Stimulated activated naive CD8-positive, alpha-beta T cell treated with anti-CD3 and anti-CD28 coated beads, Interleukin-15, amount 100 ng/mL, for 72 hours (primary cell): ENCODE measurements at places on chromosomes 7 and 10.
A peak's percentile ranks its signal among the peaks of the same experiment; 100 is the strongest.

DNA sequence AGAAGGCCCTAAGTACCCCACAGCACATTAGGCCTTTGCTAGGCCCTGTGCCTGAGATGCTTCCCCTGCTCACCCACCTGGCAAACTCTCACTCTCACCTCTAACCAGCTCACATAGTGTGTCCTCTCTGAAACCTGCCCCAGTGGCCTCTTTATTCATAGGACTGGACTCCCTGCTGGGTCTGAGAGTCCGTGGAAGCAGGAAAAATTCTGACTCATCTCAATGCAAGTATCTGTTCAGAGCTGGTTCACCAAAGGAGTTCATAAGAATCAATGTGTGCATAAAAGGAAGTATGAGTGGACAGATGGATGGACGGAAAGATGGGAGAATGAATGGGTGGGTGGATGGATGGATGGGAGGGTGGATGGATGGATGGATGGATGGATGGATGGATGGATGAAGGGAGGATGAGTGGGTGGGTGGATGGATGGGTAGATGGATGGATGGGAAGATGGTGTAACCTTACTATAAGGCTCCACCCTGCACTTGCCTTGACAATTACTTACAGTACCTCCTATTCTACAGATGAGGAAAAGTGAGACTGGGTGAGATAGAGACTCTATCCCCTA lies 111.2 kb upstream of the ZMIZ1 start:
- no peak for DNase-seq

GRCh38 chr7:46775776-46776175 lies 806.1 kb downstream of the TNS3 start:
- no peak for DNase-seq

GRCh38 chr7:74362266-74362665 lies 73.1 kb downstream of the CLIP2 start:
- no peak for DNase-seq

DNA sequence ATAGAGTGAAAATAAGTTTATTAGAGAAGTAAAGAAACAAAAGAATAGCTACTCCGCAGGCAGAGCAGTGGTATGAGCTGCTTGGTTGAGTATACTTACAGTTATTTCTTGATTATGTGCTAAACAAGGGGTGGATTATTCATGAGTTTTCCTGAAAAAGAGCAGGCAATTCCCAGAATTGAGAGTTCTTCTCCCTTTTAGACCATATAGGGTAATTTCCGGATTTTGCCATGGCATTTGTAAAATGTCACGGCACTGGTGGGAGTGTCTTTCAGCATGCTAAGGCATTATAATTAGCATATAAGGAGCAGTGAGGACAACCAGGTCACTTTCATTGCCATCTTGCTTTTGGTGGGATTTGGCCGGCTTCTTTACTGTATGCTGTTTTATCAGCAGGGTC lies 25.7 kb upstream of the GALNT17 start:
- no peak for DNase-seq

GRCh38 chr10:804191-804781 lies 114.8 kb upstream of the DIP2C start:
- no peak for DNase-seq

DNA sequence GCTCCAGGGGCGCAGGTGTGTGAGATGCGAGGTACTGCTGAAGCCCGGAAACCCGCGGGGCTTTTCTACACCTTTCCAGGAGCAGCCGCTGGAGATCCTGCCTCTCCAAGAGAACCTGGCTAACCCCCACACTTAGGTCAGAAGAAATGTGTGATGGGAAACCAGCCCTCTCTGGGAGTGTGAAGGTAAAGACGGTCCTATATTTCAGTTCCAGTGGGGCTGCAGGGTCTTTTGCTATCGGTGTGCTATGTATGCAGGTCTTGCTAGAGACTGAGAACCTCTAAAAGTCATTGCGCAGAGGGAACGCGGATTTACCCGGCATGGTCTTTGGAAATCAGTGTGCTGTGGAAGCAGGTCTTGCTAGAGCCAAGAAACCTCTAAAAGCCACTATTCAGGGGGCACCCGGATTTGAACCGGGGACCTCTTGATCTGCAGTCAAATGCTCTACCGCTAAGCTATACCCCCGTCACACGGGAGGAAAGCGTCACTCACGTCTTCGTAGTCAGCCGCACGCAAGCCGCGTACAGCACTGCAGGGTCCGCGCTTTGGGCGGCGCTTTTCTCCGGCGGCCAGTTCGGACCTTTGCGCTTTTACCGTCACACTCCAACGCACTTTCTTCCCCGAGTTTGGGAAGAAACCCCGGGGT lies 46.0 kb downstream of the ZNF777 start:
- DNase-seq = peak; percentile 68

DNA sequence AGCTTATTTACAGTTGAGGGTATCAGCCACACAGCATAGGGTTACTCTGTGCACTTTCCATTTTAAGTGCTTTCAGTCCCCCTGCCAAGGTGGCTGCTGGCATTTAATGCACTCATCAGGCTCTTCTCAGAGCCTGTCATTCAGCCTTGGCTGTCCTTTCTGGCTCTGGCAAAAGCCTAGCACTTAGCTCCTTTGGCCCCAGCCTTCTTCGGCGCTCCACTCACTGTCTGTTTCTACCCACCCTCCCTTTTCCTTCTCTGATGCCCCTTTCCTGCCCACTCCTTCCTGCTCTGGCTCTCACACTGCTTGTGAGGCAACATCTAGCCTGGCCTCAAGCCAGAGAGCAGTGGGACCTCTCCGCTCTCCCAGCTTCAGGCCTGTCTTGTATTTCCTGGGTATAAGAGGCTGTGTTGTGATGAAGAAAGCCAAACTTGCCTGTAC lies 60.2 kb downstream of the WIPF3 start:
- DNase-seq = no peak

- DNase-seq = no peak
Measured at GRCh38 chr7:155667241-155667829, 22.9 kb downstream of the RBM33 start.

GRCh38 chr7:98165827-98166667 lies 45.2 kb upstream of the BHLHA15 start:
- DNase-seq = peak; percentile 61

- DNase-seq = no peak
Measured at GRCh38 chr7:106309362-106309761, 24.6 kb upstream of the NAMPT start.

DNA sequence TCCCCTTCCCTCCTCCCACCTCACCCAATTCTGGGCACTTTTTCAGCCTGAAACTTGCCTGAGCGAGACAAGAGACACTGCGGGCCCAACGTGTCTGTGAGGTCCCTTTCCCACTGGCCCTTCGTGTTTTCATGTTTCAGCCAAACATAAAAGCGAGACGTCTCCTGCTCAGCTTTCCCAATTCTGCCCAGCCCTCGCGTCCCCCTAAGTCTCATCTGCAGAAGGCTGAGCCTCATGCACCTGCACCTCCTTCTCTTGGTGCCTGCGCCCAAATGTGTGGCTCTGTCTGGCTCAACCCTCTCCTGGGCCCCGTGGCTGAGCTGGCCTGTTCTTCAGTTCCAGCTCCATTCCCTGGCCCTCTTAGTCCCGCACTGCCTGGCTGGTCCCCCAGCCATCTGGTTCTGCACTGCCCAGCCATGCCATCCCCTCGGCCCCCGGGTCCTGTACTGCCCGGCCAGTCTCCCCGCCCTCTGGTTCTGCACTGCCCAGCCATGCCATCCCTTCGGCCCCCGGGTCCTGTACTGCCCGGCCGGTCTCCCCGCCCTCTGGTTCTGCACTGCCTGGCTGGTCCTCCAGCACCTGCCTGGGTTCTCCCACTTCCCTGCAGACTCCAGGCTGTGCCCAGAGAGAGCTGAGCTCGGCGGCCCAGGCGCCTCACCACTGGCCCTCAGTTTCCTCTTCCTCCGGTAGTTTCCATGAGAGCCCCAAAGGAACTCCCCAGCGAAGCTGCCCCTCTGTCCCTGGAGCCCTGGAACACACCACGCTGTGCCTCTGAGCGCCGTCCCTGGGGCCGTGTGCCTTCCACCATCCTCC lies 224.1 kb downstream of the DNAJB6 start:
- no peak for DNase-seq

DNA sequence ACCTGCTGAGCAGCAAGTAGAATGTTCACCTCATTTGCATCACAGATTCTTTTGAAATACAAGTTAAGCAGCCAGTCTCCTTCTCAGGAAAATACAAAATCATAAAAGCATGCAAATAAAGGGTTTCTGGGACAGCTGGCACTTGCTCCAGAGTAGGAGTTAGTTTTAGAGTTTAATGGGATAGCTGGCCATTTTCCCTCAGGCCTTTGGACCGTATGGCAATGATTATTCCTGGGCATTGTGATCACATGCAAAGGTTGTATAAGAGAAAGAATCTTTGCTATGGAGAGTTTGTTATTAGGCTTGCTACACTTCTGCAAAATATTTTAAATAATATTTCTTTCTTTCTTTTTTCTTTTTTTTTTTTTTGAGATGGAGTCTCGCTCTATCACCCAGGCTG lies 240.8 kb downstream of the CDK14 start:
- no peak for DNase-seq

- DNase-seq = no peak
Measured at GRCh38 chr7:842431-843031, 10.3 kb downstream of the SUN1 start.

DNA sequence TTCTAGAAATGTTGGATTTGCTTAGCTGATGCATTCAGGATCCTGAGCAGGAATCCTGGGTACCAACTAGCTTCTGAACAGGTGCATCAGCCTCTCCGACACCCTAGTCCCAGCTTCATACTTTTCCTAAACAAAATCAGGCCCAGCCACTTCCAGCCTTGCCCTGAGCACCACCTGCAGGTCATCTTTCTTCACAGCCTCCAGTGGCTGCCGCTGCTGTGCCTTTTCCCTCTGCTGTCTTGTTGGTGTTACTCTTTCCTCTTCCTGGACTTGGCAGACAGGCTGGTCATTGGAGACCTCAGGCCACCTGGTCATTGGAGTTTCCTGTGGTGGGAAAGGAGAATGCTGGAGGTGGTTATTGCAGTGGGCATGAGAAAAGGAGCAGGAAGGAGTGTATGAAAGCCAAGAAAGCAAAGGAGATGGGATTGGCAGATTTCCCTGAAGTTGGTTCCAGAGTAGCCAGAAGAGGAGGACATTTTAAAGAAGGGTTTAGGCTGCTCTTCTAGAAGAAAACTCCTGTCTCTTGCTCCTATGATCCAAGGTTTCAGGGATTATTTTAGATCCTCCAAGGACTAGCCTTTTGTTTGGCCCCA lies 48.2 kb upstream of the NFKB2 start:
- no peak for DNase-seq
